ENCODE measurements at places on chromosomes 2 and 18.
A peak's percentile ranks its signal among the peaks of the same experiment; 100 is the strongest.

DNA sequence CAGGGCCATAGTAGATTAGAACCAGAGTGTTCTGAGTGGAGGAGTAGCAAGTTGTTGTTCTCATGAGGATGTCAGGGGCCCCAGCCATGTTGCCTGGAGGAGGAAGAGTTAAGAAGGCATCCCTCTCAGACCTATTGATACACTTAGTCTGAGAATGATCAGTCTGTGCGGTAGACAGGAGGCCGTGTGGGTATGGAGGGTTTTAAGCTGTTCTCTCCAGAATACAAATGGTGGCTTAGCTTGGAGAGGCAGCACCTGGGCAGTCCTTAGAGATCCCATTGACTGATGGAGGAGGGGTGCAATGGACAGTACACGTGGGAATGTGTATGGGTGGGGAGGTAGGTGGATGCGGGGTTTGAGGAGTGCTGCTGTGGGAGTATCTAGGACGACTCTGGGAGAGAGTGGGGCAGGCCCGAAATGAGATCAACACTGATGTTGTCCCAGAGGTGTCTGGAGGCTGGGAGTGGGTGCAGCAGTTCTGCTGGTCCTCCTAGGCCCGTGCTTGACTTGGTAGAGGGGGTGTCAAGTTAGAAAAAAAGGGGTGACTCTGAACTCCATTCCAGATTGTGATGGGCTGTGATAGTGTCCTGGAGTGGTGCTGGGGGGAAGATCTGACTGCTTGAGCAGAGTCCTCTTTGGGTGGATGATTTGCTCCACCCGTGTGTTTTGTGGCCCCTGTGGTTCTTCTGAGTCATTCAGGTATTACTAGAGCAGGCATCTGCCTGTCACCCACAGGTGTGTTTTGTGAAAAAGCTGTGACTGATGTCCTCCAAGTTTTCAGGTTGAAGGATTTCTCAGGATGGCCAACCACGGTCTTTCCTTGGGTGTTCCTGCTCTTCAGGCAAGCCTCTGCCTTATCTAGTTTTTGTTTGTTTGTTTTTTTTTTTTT, 44.7 kb downstream of the C2orf42 start:
- DNase-seq: no peak

GRCh38 chr18:45854036-45854586, 28.6 kb downstream of the SIGLEC15 start:
- DNase-seq: no peak

DNA sequence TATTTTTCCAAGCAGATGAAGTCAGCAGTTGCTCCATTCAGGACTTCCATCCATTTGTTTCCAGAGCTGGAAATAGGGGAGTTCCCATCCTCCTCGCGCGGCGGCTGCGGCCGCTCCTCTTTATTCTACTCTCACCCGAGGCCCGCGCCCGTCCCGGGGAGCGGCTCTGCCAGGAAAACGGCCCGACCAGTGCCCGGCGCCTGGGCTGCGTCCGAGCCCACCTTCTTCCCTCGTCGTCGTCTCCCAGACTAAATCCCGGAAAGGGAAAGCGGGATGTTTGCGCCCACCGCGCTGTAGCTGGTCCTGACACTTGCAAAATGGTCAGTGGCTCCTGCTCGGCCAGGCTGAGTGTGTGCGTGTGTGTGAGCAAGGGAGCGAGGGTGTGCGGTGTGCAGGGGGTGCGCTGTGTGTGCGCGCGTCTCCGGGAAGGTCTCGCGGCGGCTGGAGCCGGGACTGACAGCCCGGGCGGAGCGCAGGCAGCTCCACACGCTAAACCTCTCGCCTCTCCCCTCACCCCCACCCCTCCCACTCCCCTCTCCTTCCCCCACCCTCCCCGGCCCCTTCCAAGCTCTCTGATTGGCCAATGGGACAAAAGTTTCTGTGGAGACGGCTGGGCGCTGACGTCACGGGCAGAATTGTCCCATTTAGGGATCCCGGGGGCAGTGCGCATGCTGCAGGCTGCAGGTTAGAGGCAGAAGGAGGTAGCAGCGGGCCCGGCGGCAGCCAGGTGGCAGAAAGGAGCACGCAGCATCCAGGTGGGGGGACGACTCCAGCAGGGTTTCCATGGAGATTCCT, at the start of gene NOL4:
Gene NOL4, minus strand, starts transcription at position 491 of the 795 bp plus-strand sequence. CDS start 1,660 bp downstream, outside the sequence.
- DNase-seq: no peak

DNA sequence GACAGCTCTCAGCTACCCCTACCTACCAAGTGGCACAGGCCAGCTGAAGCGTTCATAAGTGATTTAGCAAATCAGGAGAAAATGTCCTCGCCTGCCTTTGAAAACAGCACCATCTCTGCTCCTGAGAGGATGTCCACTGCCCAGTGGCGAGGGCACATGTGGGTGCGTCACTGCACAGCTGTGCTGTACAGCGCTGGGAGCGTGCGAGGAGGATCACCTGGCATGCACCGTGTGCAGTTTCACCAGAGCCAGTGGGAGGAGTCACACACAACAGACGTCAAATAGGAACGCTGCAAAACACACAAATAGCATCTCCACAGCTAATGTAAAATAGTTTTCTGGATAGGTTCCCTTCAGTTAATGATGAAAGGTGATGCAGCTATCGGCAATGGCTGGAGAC, 154.1 kb downstream of the HDAC4 start:
- DNase-seq: no peak

- DNase-seq: no peak
These were observed 5.1 kb downstream of the FECH start for GRCh38 chr18:57581301-57581934.

GRCh38 chr2:207115715-207116364, 49.9 kb downstream of the KLF7 start:
- peak; percentile 85 for DNase-seq

DNA sequence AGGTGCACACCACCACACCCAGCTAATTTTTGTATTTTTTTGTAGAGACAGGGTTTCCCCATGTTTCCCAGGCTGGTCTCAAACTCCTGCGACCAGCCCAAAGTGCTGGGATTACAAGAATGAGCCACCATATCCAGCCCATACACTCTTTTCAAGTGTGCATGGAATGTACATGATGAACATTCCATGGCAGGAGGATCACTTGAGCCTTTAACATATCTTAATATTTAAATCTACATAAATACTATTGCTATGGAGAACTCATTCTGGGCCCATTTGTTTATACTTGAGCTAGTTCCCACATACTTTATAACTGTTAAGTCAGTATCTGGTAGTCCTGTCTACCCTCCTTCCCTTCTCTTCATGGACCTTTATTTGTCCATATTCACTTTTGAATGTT, 48.4 kb downstream of the RPE start:
- no peak for DNase-seq

DNA sequence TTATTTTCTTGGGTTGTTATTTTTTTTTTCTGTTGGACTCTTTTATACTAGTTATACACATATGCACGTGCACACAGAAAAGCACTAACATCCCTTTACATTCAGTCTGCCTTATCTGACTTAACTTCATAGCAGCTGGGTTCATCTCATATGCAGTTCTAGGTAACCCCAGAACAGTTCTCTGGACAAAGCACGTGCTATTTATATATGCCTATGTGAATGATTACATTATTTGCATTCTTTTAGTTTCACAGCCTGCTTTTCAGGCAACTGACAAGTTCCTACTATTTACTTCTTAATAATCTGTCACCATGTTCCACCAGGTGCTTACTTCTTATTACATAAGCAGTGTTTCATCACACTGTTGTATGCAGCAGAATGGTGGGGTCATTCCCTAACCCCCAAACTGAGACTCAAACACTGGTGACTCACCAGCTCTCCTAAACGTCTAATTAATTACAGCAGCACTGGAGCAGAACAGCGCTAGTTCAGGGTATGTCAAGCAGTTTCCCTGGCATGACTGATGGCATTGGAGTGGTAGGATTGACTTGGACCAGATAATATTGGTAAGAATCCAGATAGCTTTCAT, 372.8 kb downstream of the CLIP4 start:
- DNase-seq: no peak

DNA sequence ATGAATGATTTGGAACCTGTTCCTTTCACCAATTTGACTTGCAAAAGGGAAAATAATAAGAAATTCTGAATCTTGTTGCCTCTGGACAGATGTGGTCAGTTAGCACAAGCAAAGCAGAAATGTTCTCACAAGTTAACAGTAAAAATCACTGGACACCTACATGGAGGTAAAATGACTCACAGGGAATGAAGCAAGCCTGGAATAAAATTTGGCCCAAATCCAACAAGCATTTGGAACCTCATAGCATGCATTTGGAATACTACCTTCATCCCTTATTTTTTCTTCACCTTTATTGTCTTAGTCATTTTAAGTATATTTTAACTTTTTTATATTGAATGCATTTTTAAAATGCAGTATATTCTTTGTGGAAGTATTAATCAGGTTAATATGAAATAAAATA, 602.9 kb downstream of the ARHGAP15 start:
- no peak for DNase-seq

DNA sequence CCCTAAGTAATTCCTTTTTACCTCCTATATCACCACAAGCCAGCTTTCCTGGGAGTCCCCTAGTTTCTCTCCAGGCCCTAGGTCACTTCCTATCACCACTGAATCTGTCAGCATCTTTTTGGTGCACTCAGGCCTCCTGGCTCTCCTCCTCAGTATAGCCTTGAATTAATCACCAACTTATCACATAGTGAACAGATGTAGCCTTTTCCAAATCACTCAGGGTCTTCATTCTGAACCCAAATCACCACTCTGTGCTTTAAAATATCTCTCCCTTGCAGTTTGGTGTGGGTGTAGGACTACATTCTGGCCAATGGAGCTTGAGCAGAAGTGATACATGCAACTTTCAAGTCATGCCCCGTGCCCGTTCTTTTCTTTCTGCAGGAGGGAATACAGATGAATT, 29.6 kb upstream of the ATP8B1 start:
- DNase-seq: no peak

DNA sequence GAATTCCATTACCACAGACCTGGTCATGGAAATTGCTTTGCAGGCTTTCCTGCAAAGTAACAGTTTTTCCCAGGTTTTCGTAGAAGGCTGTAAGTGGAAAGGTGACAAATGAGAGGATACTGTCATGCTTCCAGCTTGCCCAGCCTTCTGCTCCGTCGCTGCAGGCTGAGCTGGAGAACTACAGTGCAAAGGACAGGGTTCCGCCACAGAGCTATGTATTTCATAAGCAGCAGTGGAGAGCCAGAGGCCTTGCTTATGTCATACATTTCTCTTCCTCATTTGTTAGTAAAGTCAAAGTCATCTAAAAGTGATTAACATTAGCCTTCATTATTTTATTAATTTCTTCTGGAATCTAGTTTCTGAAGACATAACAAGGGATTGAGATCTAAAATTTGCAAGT, 72.9 kb upstream of the RBM44 start:
- no peak for DNase-seq

GRCh38 chr2:229952256-229952835, 30.0 kb downstream of the FBXO36 start:
- no peak for DNase-seq

DNA sequence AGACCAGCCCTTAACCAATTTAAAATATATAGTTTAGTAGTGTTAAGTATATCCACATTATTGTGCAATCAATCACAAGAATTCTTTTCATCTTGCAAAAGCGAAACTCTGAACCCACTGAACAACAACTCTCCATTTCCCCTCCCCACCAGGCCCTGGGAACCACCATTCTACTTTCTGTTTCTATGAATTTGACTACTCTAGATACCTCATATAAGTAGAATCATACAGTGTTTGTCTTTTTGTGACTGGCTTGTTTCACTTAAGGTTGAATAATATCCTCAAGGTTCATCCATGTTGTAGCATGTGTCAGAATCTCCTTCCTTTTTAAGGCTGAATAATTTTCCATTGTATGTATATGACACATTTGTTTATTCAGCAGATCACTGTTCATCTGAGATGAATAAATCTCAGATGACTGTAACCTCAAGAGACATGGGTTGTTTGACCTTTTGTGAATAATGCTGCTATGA, 8.1 kb upstream of the SOS1 start:
- DNase-seq: peak; percentile 60

GRCh38 chr2:216229277-216229914, 120.2 kb downstream of the XRCC5 start:
- no peak for DNase-seq

DNA sequence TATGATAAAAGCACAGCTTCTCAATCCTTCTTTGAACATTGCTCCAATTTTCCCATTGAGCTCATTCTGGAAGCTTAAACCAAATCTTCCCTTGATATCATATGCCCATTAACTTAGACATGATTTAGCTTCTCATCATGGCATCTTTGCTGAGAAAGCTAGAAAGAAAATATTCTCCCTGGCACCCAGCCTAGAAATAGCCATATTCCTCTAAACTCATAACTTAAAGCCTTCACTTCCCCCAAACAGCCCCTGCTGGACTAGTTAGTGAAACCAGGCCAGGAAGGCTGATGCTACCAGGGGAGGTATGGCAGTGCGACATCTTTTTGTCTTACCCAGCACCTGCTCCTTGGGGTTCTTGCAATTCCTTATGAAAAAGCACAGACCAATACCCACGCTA, 4.3 kb downstream of the AAK1 start:
- no peak for DNase-seq

GRCh38 chr2:100006516-100006915, 135.9 kb downstream of the AFF3 start:
- no peak for DNase-seq

DNA sequence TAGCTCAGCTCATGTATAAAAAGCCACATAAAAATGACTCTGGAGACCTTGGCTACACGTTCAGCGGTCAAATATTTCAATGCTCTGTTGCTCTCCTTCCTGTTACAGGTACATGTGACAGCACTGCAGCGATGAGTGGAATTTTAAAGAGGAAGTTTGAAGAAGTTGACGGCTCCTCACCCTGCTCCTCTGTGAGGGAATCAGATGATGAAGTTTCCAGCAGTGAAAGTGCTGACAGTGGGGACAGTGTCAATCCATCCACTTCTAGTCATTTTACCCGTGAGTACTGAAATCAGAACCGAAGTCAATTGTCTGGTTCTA, 125.4 kb downstream of the CSRNP3 start:
- DNase-seq: no peak

Measured in LHCN-M2 (cell line).